ENCODE measurements at places on chromosomes 3 and 15.

DNA sequence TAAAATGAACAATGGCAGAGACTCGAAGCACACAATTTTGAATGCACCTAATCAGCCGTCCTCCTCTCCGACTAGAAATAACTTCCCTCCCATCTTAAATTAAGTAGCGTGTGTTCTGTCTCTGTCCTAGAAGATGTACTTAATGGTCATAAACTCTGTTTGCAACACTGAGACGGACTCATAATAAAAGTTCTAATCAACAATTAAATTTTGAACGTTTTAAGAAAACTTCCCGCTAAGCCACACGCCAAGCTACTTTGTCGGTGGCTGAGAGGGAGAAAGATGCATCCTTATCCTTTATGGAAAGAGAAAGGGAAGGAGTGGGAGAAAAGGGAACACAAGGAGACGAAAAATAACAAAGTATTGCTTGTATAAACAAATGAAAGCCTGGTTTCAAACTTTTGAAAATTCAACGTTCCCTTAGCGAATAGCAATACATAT is 989 bp downstream of the GNB4 start:
- DNase-seq = no peak

DNA sequence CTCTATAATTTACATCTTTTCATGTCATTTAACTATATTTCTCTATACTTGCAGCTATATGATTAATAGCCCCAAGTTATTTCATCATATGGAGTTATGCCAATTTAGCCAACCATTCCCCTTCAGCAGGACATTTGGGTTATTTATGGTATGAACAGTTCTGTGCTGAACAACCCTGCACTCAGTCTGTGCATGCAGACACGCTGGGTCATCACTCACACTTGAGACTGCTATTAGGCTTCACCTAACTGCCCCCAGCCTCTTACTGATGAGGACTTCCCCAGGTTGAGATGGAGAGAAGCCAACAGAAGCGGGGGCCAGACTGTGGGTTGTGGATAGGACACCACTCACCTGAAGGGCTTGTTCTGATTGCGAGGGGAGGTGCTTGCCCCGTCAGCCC is 7.3 kb downstream of the TADA3 start:
- DNase-seq = peak; percentile 26

GRCh38 chr15:77907824-77908751 is 169.4 kb downstream of the TBC1D2B start:
- no peak for DNase-seq

GRCh38 chr3:142886940-142887339 is 1.9 kb downstream of the PCOLCE2 start:
- DNase-seq = no peak

DNA sequence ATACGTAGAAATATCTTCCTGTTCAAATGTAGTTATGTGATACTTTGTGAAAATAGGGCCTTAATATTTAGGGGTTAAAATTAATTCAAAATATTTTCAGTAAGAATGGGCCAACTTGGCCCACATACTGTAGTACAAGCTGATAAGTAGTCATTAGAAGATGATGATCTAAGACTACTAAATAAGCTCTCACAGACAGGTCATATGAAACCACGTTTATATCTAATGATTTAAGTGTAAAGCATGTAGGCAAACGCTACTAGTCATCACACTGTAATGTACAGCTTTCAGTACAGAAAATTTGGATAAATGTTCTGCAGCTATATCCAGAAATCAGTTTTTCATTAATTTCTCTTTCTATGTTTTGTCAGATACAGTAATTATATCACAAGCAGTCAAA is 228.6 kb downstream of the UBE2E2 start:
- DNase-seq = no peak

DNA sequence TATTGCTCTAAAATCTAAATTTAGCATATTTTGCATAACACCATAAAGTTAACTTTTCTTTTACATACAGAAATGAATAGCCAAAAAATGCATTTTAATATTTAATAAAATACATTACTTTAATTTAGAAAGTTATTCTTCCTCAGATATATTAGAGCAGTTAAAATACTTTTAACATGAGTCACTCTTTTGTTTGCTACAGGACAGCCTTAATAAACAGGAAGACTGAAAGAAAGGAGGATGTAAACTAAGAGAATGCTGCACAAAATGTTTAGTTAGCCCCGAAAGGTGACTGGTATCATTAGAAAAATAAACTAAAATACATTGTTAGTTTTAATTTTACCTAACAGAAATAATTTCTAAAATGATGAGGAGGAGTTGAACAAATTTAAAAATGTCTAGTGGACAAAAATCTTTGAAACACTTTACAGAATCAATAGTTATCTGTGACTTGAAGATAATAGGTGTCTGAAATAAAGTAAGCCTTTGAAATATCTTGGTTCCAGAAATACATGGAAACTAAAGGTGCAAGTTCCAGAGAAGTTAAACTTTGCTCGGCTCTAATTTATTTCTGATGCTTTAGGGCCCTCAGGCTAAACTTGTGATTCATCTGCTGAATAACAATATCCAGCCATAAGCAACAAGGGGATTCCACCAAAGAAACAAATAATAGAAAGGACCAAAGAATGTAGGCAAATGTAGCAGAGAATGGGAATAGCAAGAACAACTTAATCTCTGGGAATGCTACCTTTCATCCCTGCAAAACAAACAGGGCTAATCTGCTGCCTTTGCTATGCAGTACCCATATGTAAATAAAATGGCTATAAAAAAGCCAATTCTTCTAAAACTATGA is 138.3 kb upstream of the UBP1 start:
- DNase-seq = peak; percentile 8

Data from fibroblast of the conjunctiva (primary cell).